ENCODE measurements at places on chromosomes 2 and 18.

DNA sequence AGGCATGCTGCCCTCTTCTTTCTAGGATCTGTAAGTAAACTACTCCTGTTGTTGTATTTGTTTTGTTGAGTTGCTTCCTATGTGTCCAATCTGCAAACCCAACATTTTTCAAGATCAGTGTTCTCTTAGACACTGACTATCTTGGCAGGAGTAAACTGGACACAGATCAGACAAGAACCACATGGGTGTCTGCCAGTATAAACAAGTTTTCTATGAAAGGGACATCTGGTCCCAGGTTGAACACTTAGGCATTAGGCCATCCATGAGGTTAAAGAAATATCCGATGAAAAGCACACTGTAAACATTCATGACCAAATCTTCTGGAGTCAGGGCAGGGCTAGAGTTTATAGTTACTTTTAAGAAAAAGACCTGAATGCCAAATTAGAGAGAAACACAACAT, 441.8 kb downstream of the NYAP2 start:
- no peak for DNase-seq

GRCh38 chr18:24209558-24209957, 70.7 kb downstream of the CABYR start:
- no peak for DNase-seq

- no peak for DNase-seq
These were observed 23.7 kb downstream of the ATP9B start for GRCh38 chr18:79092874-79093273.

GRCh38 chr2:123928358-123928757, 96.7 kb upstream of the CNTNAP5 start:
- no peak for DNase-seq

- DNase-seq = no peak
These were observed 227.7 kb downstream of the VAPA start for GRCh38 chr18:10141559-10141958.

All from body of pancreas (tissue), 4 donors.